ENCODE measurements at places on chromosomes 3 and 15. TPM values are rescaled to one million over a fixed set of nuclear protein-coding genes. Genes with fewer than 3 reads are reported as not detected.

DNA sequence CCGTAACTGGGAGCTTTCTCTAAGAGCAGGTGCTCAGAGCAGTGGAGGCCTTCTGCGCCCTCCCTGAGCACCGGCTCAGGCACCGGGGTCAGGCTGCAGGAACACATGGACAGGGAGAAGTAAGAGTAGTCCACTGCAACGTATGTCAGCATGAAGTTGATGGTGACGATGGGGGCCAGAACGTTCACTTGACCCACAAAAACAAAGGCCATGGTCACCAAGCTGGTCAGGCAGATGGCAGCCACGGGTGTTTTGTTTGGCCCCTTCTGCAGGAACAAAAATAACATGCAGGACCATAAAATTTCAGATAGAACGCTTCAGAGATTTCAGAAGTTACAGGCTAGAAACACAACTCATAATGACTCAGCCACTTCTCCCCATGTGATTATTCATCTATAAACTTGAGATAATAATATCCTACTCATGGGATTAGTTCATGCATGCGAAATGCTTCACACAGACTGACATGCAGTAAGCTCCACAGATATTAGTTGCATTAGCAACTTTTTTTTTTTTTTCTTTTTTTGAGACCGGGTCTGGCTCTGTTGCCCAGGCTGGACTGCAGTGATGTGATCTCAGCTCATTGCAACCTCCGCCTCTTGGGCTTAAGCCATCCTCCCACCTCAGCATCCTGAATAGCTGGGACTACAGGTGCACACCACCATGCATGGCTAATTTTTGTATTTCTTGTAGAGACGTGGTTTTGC, 52.2 kb upstream of the HEG1 start:
- H3K4me3 ChIP-seq: no peak overlapping the region
- DNase-seq: no peak
- no peaks in the 10 kb centered on the region for H3K27me3 ChIP-seq
- H3K4me1 ChIP-seq: peaks cover 25% of the 10 kb centered on the region
- no peaks in the 10 kb centered on the region for H3K36me3 ChIP-seq

GRCh38 chr3:136858381-136858780, 3.6 kb upstream of the NCK1 start:
- DNase-seq: no peak
- H3K27ac ChIP-seq: no peak overlapping the region
- no peak overlapping the region for H3K4me3 ChIP-seq
- H3K36me3 ChIP-seq: no peaks in the 10 kb centered on the region
- peaks cover 13% of the 10 kb centered on the region for H3K4me1 ChIP-seq

P2RY1 gene
- 1.0 TPM for total RNA-seq

- DNase-seq: no peak
- no peak overlapping the region for H3K27ac ChIP-seq
- H3K4me1 ChIP-seq: no peaks in the 10 kb centered on the region
- no peak overlapping the region for H3K4me3 ChIP-seq
- no peaks in the 10 kb centered on the region for H3K27me3 ChIP-seq
- no peaks in the 10 kb centered on the region for H3K36me3 ChIP-seq
Observed at GRCh38 chr15:77759896-77760592, 127.3 kb upstream of the LINGO1 start.

- no peaks in the 10 kb centered on the region for H3K27me3 ChIP-seq
- no peak overlapping the region for H3K27ac ChIP-seq
- H3K4me3 ChIP-seq: no peak overlapping the region
- no peaks in the 10 kb centered on the region for H3K36me3 ChIP-seq
- no peaks in the 10 kb centered on the region for H3K4me1 ChIP-seq
Observed at GRCh38 chr15:95086531-95087252, 855.3 kb downstream of the MCTP2 start.

GRCh38 chr15:70290708-70291107, 193.0 kb upstream of the TLE3 start:
- H3K4me3 ChIP-seq: no peak overlapping the region
- no peaks in the 10 kb centered on the region for H3K4me1 ChIP-seq
- H3K27me3 ChIP-seq: no peaks in the 10 kb centered on the region
- no peak for DNase-seq
- no peaks in the 10 kb centered on the region for H3K36me3 ChIP-seq

DNA sequence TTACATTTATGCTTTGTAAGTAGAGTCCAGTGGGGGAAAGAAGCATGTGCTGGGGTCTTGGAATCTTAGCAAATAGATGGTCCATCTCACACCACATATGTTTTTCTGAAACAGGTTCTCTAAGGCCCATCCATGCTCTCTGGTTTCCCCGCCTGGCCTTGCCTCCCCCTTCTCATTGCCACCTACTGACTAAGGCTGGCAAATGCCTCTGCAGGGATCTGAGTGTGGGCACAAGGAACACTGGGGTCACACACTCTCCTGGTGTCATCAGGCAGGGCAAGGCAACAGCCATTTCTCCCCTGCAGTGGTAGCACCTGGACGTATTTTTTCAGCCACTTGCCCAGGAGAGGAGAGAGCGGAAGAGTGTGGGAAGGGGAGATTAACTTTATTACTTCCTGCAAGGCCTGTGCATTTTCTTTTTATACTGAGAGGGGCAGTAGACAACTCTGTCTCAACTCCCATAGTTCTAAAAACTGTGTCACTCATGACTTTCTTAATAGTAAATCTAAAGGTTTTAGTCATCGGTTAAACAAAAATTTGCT, 804.2 kb upstream of the NECTIN3 start:
- H3K4me1 ChIP-seq: no peaks in the 10 kb centered on the region
- no peak for DNase-seq
- H3K27me3 ChIP-seq: no peaks in the 10 kb centered on the region
- H3K36me3 ChIP-seq: no peaks in the 10 kb centered on the region
- H3K4me3 ChIP-seq: no peak overlapping the region

DNA sequence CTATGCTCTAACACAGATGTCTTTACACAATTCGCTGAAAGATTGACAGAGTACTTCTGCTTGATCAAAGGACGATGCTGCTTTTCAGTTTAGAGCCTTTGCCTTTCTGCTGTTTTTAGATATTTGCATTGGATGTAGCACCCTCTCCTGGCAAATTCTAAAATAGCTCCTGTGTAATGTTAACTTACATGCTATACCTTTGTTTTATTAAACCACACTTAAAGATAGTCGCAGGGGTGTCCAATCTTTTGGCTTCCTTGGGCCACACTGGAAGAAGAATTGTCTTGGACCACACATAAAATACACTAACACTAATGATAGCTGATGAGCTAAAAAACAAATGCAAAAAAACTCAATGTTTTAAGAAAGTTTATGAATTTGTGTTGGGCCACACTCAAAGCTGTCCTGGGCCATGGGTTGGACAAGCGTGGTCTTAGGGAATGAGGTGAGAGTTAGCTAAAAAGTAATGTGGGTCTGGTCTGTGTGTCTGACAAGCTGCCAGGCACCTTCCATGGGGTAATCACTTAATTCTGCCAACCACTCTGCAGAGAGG, 62.9 kb downstream of the ATG7 start:
- no peaks in the 10 kb centered on the region for H3K4me1 ChIP-seq
- H3K27ac ChIP-seq: no peak overlapping the region
- H3K4me3 ChIP-seq: no peak overlapping the region
- H3K36me3 ChIP-seq: peaks cover 9% of the 10 kb centered on the region
- no peaks in the 10 kb centered on the region for H3K27me3 ChIP-seq

GOLGA6L22 gene
- total RNA-seq: not detected

All from natural killer cell (primary cell).